ENCODE measurements at places on chromosomes 1 and 21.

DNA sequence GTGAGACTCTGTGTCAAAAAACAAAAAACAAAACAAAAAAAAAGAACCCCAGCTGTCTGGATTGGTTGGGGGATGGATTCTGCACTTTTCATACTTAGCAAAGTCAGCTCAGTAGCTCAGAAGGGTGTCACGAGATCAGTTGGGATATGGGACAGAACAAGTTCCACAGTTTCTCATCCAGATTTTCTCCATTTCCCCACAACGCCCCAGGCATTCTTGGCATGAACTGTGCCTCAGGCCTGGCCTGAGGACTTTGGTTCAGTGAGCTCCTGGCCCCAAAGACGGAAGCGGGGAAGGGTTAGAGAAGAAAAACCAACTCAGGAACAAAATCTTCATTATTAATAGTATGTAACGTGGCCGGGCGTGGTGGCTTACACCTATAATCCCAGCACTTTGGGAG, 1.9 kb downstream of the AKR7A2 start:
- DNase-seq: no peak

- no peak for DNase-seq
These were observed 384.3 kb downstream of the SEC16B start for GRCh38 chr1:177585302-177586220.

DNA sequence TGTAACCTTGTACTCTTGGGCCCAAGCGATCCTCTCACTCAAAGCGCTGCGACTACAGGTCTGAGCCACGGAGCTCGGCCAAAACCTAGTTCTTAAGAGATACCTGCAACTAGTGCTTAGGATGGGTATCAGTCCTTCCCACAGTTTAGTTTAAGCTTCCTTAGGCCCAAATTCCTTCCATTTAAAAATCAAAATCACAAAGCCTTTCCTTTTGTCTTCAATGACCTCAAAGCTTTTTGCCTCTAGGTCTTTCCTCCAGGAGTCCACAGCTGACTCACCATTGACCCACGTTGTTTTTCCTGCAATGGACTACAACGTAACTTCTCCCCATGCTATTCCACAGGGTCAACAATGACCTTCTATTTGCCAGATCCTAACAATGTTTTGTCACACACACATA, 64.0 kb downstream of the APP start:
- no peak for DNase-seq

- no peak for DNase-seq
These were observed 546.6 kb upstream of the TMPRSS15 start for GRCh38 chr21:18950045-18950740.

DNA sequence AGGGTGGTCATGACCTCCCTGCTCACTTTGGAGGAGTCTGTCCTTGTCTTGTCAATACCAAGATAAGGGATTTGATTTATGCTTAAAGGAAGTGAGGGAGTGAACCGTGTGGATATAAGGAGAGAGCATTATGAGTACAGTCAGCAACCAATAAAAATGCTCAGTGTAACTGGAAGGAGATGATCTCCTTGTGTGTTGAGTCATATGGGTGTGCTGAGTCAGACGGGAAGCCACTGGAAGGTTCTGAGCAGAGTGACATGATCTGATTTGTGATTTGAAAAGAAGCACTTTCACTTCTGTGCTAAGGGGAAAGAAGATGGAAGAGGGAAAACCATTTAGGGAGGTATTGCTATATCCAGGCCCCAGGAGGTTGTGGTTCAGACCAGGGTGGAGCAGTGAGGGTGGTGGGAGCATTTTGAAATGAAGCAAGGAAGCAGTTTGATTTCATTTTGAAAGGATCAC, 2.5 kb upstream of the BCL10 start:
- DNase-seq: peak; percentile 97
